ENCODE measurements at places on chromosomes 11 and 22. TPM values are rescaled to one million over a fixed set of nuclear protein-coding genes. Genes with fewer than 3 reads are reported as not detected.

The RASL10A gene
- total RNA-seq = 0.66 TPM

The TMEM86A gene
- 2.0 TPM for total RNA-seq

The C11orf71 gene
- total RNA-seq = 2.0 TPM

The P2RY6 gene
- total RNA-seq = 0.28 TPM

The FAT3 gene
- not detected for total RNA-seq

The TRIM34 gene
- 1.5 TPM for total RNA-seq

The LRRC74B gene
- total RNA-seq = not detected

The VWCE gene
- 0.82 TPM for total RNA-seq

- DNase-seq = no peak
Observed at GRCh38 chr11:47572715-47573255, 6.0 kb downstream of the KBTBD4 start.

- DNase-seq = peak; percentile 71
Observed at GRCh38 chr11:68338051-68338780, 25.8 kb downstream of the LRP5 start.

- DNase-seq = no peak
Observed at GRCh38 chr11:131938351-131938751, 567.9 kb downstream of the NTM start.

DNA sequence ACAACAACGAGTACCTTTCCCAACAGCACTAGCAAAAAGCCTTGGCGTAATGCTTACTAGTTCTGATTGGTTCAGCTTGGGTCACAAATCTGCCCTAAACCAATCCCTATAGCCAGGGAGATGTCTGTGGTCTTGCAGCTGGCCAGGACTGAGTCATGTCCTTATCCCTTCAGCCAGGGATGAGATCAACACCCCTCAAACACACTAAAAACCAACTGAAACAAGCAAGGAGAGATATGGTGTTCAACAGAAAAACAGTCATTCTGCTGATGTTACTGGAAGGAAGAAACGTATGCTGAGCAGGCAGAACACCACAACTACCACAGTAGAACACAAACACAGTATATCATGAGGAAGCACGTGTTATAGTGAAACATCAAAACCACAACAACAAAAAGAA, 375.6 kb downstream of the LARGE1 start:
- DNase-seq = no peak

DNA sequence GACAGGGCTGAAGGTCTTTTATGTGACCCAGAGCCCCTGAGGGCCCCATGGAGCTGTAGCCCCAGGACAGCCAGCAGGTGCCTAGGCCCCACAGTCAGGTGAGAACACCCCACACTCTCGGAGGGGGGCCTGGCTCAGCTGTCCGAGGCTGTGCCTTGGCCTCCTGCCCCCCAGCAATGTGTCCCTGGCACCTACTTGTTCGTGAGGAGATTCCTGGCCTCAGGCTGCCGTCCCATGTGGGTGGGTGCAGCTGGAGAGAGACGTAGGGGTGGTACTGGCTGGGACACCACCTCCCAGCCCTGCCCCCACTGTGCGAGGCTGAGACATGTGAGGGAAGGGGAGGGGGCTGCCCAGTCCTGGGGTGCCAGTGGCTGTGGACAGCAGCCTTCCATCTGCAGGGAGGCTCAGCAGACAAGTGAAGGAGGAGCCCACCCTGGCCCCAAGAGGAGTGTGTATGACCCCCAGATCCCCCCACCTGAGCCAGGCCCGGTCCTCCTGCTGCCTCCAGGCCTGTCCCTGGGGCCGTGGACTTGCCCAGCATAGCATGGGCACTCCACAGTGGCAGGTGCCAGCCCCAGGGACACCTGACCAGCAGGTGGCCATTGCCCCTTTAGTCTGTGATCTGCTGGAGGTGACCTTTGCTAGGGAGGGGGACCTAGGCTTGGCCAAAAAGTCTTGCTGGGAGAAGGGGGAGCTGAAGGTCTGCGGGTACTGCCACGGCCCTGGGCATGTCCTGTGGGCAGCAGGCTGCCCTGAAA, 17.0 kb downstream of the IL17REL start:
- DNase-seq = no peak

DNA sequence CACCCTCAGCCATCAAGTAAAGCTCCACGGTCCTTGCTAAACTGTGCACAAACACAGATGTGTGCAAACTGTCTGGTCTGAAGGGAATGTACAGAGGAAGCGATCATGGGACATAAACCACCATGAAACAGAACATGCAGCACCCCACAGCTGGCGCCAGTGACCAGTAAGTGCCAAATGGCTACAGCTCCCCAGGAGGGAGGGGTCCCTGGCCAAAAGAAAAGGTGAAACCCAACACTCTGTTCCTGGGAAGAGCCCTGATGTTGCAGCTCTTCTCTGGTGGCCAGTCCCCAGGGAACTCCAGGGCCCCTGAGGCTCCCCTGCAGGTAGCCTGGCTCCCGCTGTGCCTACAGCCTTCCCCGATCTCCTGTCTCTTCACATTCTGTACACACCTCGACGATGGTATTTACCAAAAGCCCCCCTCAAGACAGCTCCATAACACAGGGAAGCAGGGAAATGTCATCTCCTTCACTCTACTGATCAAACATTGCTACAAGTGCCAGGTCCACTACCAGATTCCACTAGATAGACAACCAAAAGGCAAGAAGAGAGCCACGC, 2.9 kb downstream of the DGCR6L start:
- no peak for DNase-seq

- peak; percentile 62 for DNase-seq
Observed at GRCh38 chr11:12380565-12381325, 3.4 kb downstream of the PARVA start.

- DNase-seq = no peak
Observed at GRCh38 chr22:20238901-20239675, 29.0 kb downstream of the RTN4R start.

- DNase-seq = peak; percentile 17
Observed at GRCh38 chr11:76706667-76707066, 36.1 kb upstream of the LRRC32 start.

GRCh38 chr22:42145175-42145574, 14.6 kb upstream of the CYP2D6 start:
- no peak for DNase-seq

- DNase-seq = no peak
Observed at GRCh38 chr11:120612513-120613263, 101.1 kb downstream of the GRIK4 start.

- no peak for DNase-seq
Observed at GRCh38 chr11:35661534-35661933, 1.0 kb upstream of the TRIM44 start.

- DNase-seq = no peak
Observed at GRCh38 chr22:32421484-32421883, 9.4 kb upstream of the RTCB start.

GRCh38 chr11:94134651-94135512, 6.2 kb downstream of the PANX1 start:
- DNase-seq = peak; percentile 90

DNA sequence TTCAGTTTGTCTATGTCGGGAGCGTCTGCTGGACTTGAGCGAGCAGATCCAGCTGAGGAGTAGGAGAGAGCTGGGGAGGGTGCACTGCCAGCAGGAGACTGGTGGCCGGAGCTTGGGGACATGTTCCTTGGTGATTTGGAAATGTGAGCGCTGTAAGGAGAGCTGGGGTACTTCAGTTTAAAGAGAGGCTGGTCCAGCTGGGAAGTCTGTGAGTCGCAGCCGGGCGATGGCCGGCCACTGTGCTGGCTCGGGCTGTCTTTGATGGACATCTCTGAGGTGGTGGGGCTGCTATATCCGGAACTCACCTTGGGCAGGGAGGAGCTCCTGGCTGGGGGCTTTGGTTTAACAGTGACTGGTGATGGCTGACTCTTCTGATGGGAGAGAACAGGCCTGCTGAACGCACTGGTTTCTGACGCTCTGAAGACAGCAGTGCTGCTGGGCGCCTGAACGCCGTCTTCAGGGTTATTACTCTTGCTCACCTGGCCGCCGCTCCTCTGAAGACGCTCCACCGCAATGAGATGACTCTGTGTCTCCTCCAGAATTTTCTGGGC, 63.6 kb upstream of the PITPNB start:
- no peak for DNase-seq

DNA sequence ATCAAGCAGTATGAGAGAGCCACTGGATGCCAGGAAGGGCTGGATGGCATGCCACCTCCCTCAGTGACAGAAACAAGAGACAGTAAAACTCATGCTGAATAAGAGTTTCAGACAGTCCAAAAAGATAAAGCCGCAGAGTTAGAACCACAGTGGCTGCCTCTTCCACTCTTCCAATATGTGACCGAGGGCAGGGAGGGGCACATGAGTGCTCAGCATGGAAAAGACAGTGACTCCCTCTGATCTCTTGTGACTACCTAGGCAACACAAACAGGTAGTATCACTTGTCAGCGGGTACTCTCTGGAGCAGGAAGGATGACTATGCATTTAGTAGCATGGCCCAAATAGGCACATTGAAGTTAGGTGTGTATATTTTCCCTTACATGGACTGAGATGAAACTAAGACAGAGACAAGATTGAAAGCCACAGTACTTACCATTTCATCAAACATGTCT, 295.4 kb downstream of the CADM1 start:
- DNase-seq = no peak

DNA sequence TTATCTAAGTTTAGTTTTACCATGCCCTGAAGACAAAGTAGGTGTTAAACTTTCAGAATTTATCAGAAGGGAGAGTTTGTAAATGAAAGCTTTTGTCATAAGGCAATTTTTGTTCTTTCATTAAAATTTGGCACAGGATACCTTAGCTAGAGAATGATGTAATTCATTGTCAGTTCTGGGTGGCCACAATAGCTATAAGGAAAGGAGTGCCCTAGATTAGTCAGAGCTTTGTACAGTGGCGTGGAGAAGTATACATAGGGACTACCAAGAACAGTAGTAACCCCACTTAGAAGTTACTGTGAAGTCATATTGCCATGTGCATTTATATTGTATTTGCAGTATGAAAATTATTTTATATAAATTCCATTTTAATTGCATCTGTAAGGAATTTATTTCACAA, 126.3 kb upstream of the CARD18 start:
- peak; percentile 62 for DNase-seq

GRCh38 chr11:44952500-44953260, 2.0 kb upstream of the TP53I11 start:
- no peak for DNase-seq

- DNase-seq = no peak
Observed at GRCh38 chr22:37128555-37129281, 19.2 kb upstream of the TMPRSS6 start.

- no peak for DNase-seq
Observed at GRCh38 chr11:31408201-31408600, 38.5 kb downstream of the DNAJC24 start.

GRCh38 chr11:2989006-2989405, 3.1 kb downstream of the NAP1L4 start:
- peak; percentile 10 for DNase-seq

DNA sequence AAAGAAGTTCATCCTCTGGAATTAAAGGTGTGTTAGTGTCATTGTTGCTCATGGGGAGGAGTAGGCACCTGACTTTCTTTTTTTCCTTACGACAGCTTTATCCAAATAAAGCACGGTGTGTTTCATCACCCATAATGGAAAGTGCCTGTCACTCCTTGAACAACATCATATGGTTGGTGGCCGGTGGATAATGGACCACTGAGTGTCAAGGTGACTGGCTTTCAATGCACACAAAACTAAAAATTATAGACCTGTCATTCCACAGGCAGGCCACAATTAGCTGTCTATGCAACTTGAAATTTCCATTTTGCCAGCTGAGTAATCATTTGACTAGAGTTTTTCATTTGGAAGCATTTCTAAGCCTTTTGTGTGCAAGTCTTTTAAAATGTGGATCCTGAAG, 45.0 kb upstream of the MPPED2 start:
- no peak for DNase-seq

DNA sequence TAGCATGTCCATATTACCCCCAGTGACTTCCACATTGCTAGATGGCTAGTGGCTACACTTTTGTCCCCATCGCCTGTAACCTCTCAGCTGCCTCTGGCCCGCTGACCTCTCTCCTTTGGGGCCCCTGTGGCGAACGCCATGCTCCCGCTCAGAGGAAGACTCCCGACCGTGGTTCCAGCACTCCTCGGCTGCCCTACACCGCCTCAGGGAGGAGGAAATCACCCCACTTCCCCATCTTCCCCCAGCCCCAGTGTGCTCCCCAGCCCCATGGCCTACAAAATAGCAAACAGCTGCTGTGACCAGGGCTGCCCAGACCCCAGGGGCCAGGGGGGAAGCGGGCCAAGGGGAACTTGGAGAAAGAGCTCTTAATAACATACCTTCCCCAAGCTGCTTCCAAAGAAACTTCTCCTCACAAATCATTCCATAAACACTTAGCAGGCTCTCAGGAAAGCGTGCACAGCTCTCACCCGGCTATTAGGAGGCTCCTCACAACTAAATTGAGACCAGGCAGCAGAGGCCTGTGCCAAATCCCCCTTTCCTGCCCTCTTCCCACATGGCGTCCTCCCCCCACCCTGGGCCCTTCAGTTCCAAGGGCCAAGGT, 63.5 kb upstream of the WNT11 start:
- no peak for DNase-seq

GRCh38 chr11:11978098-11978637, 30.3 kb downstream of the DKK3 start:
- no peak for DNase-seq

- no peak for DNase-seq
Observed at GRCh38 chr22:46193898-46194310, 43.6 kb downstream of the PPARA start.

- no peak for DNase-seq
Observed at GRCh38 chr22:26303475-26303874, 125.6 kb upstream of the ASPHD2 start.

DNA sequence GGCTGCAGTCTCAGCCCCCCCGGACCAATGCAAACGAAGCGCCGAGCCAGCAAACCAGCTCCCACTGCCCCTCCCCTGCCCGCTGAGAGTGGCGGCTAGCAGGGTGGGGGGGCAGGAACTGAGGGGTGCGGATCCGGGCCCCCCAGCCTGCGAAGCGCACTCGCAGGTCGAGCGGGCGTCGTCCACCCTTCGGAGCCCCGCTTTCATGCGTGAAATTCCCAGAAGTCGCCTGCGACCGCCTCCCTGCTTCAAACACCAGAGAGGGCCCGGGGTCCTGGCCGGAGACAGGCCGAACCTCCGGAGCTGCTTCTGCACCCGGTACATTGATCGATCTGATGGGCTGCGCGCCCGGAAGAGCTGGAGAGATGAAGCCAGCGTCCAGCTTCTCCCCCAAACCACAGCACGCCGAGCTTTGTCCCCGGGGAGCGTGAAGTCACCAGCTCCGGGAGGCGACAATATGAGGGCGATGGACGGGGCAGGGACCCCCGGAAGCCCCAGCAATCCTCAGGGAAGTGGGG, 646 bp upstream of the PATZ1 start:
- DNase-seq = peak; percentile 28

GRCh38 chr11:66118847-66119246, 48.8 kb downstream of the PACS1 start:
- no peak for DNase-seq

GRCh38 chr22:31343235-31344191, 2.6 kb downstream of the PATZ1 start:
- DNase-seq = peak; percentile 45

DNA sequence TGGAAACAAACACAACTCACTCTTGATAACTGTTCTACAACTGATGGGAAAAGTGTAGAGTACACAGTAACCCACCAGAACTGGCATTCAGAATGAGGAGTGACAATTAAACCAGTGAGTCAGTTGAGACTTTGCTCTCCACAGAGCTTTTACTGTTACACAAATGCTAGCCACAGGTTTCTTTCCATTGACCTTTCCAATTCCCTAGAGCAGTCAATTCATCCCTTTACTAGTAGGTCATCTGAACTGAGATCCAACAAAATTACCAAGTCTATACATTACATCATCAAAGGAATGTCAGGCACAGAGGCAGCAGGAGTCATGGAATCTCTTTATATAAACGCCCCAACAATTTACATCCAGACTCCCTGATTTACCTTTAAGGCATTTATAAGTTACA, 65.9 kb downstream of the PHF21A start:
- no peak for DNase-seq

All from mammary epithelial cell (primary cell).